HS-5 (cell line): ENCODE measurements at places on chromosomes 5 and 9.

GRCh38 chr5:113202746-113203716 is 226.4 kb downstream of the DCP2 start:
- no peak for DNase-seq

DNA sequence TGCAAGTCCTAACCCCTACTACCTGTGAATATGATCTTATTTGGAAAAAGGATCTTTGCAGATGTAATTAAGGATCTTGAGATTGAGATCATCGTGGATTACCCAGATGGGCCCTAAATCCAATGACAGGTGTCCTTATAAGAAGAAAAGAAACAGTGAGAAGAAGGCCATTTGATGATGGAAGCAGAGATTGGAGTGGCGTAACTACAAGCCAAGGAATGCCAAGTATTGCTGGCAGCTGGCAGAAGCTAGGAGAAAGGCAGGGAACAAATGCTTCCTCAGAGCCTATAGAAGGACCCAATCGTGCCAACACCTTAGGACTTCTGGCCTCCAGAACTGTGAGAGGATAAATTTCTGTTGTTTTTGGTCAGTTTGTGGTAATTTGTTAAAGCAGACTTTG is 70.1 kb upstream of the PALM2AKAP2 start:
- DNase-seq = no peak

GRCh38 chr5:140345919-140346347 is 470 bp downstream of the HBEGF start:
- no peak for DNase-seq

DNA sequence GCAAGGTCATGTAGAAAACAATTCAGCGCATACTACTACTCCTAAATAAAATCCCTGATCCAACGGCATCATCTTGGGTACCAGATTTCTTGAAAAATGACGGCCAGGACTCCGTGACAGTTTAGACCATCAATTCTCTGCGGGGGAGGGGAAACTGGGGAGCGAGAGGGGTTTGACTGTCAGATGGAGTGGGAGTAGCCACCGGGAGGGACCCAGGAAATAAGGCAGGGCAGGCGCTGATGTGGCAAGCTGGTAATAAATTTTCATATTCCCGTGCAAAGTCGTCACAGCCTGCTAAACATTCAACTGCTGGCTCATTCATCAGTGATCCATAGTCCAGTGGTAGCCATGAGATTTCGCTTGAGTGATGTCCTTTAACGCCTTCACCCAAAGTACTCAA is 457 bp upstream of the CDH18 start:
- DNase-seq = no peak

GRCh38 chr9:126626127-126626925 is 12.6 kb downstream of the LMX1B start:
- no peak for DNase-seq

GRCh38 chr5:157559301-157559700 is 16.3 kb downstream of the ADAM19 start:
- peak; percentile 90 for DNase-seq

DNA sequence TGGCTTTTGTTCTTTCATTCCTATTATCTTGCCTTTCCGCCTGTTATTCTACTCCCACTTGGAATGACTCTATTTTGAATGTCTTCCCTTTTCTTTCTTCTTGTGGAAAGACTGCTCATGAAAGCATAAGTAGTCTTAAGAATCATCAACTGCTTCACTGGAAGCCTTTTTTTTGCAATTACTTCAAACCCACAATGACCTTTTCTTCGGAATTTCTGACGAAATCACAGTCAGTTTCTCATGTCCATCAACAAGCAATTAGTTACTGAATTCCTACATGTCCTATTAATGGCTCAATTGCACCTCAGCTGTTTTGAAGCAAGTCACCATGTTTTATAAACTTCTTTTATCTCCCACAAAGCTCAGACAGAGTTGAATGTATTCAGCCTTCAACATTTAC is 196.2 kb downstream of the TARS1 start:
- DNase-seq = no peak

DNA sequence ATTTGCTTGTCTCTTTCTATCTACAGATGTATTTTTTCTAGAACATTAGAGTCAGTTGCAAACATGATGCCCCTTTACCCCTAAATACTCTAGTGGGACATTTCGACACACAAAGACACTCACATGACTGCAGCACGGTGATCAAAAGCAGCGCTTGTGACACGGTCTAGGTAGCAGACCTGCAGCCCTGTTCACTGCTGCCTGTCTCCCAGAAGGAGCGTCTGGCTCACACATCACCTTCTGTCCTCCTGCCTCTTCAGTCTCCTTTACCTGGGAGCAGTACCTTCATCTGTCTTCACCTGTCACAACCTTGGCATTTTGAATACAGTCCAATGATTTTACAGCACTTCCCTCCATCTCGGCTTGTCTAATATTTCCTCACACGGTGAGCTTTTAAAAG is 51.9 kb upstream of the SH3PXD2B start:
- DNase-seq = no peak

GRCh38 chr5:150075233-150075632 is 11.1 kb downstream of the CSF1R start:
- DNase-seq = no peak

GRCh38 chr5:124819201-124819600 is 72.8 kb upstream of the ZNF608 start:
- no peak for DNase-seq

GRCh38 chr9:123072407-123072995 is 39.0 kb downstream of the GPR21 start:
- no peak for DNase-seq
